ENCODE measurements at places on chromosomes 13 and 19. TPM values are rescaled to one million over a fixed set of nuclear protein-coding genes. Genes with fewer than 3 reads are reported as not detected.

DNA sequence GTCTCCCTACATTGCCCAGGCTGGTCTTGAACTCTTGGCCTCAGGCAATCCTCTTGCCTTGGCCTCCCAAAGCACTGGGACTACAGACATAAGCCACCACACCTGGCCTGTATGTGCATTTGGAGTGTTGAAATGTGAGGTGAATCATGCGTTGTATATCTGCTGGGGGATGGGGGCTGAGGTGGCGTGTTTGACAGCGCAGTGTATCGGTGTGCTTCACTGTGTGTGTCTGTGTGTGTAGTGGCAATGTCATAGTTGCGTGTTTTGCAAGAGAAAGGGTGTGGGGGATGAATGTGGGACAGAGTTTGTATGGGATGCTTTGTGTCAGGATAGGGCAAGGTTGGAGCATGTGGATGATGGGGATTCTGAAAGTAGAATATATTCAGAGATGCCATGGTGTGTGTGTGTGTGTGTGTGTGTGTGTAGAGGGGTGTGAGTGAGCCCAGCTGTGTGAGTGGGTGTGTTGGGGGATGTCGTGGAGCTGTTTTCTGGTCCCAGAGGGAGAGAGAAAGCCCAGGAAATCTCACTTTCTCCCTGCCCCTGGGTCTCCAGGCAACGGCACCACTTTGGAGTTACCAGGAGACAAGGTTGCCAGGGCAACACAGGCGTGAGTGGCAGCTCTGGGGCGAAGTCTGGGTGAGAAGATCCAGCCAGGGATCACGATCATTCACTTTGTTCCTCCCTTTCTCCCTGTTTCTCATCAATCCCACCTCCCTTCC is 1.1 kb upstream of the SWSAP1 start:
- no peak for DNase-seq
- peaks cover 3% of the 10 kb centered on the region for H3K36me3 ChIP-seq
- no peak overlapping the region for H3K27ac ChIP-seq
- no peak overlapping the region for H3K4me3 ChIP-seq
- no peaks in the 10 kb centered on the region for H3K27me3 ChIP-seq

DNA sequence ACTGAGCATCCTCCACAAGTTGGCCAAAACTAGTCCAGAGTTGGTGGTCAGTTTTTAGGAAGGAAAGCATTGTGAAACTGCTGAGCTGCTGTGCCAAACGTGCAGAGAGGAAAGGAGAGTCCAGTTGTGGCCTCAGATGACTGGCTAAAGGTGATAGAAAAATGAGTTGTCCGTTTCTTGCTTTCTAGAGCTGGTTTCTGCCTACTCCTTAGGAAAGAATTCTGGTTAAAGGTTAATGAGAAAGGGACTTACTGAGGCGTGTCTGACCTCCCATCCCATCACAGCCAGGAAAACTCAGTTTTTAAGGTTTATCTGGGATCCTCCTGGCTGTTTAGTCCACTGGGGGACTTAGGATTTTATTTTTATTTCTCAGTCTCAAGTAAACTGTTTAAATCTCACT is 1186.3 kb downstream of the UQCRFS1 start:
- DNase-seq = no peak
- no peaks in the 10 kb centered on the region for H3K36me3 ChIP-seq
- H3K27me3 ChIP-seq = no peaks in the 10 kb centered on the region
- no peak overlapping the region for H3K27ac ChIP-seq
- H3K4me1 ChIP-seq = no peaks in the 10 kb centered on the region
- H3K4me3 ChIP-seq = no peak overlapping the region

DNA sequence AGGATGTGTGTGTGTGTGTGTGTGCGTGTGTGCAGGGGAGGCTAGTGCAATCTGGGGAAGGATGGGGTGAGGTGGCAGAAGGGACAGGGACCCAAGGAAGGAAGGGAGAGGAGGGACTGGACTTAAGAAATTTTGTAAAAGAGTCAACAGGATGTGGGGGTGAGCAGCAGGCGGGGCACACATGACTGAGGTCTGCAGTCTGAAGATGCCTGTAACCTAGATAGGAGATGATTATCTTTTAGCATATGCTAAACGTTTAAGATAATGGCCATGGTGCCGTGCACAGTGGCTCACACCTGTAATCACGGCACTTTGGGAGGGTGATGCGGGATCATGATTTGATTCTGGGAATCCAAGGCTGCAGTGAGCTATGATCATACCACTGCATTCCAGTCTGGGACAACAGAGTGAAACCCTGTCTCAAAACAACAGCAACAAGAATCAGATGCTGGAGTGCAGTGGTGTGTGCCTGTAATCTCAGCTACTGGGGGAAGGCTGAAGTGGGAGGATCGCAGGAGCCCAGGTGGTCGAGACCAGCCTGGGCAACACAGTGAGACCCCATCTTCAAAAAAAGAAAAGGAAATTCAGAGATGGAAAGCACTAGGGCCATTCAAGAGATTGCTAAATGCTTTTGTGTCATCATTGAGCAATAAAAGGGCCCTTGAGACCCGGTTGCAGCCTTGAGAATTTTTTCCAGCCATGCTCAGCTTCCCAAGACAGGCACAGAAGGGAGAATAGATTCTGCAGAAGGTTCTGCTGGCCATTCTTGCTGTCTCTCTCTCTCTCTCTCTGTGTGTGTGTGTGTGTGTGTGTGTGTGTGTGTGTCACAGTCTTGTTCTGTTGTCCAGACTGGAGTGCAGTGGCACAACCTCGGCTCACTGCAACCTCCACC is 3.8 kb upstream of the ZNF414 start:
- peaks cover 13% of the 10 kb centered on the region for H3K4me1 ChIP-seq
- H3K36me3 ChIP-seq = peaks cover 3% of the 10 kb centered on the region
- peaks cover 5% of the 10 kb centered on the region for H3K27me3 ChIP-seq
- H3K4me3 ChIP-seq = peak overlapping the region; percentile 69
- DNase-seq = no peak
- H3K27ac ChIP-seq = peak overlapping the region; percentile 72

DNA sequence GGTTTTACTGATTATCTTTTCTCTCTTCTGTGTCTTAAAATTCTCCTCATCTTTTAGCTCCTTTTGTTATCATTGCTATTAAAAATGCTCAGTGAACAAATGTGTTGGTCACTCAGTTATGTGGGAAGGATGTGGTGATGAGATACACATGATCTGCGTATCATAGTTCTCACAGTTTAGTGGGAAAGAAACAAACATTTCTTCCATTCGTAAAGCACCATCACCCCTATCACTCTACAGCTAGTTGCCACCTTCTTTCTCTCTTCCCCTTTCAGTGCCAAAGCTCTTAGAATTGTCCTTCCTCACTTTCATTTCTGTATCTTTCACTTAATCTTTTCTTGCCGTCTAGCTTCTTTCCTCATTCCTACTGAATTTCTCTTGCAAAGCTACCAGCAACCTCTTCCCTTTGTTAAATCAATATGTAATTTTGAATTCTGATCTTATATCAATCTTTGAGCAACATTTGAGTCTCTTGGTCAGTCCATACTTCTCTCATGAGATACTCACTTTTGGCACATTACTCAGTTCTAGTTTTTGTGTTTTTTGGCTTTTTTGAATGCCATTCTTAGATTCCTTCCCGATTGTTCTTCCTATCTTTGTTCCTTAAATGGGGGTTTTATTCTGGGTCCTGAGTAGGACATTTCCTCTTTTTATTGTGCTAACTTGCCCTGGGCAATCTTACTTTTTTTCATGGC is 122.3 kb downstream of the PCCA start:
- H3K27me3 ChIP-seq = no peaks in the 10 kb centered on the region
- no peaks in the 10 kb centered on the region for H3K4me1 ChIP-seq
- no peak overlapping the region for H3K27ac ChIP-seq
- no peak overlapping the region for H3K4me3 ChIP-seq

Gene ZNF491
- 8.8 TPM for total RNA-seq

Gene RASIP1
- total RNA-seq = 1.9 TPM

Gene SNAPC2
- 13.7 TPM for total RNA-seq

Gene NLRP4
- total RNA-seq = not detected

Gene KCNC3
- total RNA-seq = 9.5 TPM

Gene NOVA2
- 0.17 TPM for total RNA-seq

- H3K4me3 ChIP-seq = no peak overlapping the region
- DNase-seq = no peak
- no peaks in the 10 kb centered on the region for H3K27me3 ChIP-seq
- H3K27ac ChIP-seq = no peak overlapping the region
- H3K36me3 ChIP-seq = peaks cover 4% of the 10 kb centered on the region
Observed at GRCh38 chr13:83943530-83944279, 61.4 kb upstream of the SLITRK1 start.

GRCh38 chr19:8302734-8303133 is 5.4 kb downstream of the CD320 start:
- H3K27me3 ChIP-seq = peaks cover 3% of the 10 kb centered on the region
- H3K4me1 ChIP-seq = peaks cover 7% of the 10 kb centered on the region
- no peak overlapping the region for H3K4me3 ChIP-seq

GRCh38 chr19:40982594-40983101 is 8.4 kb upstream of the CYP2B6 start:
- H3K27ac ChIP-seq = no peak overlapping the region
- H3K36me3 ChIP-seq = no peaks in the 10 kb centered on the region
- H3K27me3 ChIP-seq = peaks cover 21% of the 10 kb centered on the region
- DNase-seq = no peak
- H3K4me3 ChIP-seq = no peak overlapping the region

Gene C19orf67
- not detected for total RNA-seq

Gene ZNF77
- total RNA-seq = 4.0 TPM

Gene LAIR2
- total RNA-seq = not detected

DNA sequence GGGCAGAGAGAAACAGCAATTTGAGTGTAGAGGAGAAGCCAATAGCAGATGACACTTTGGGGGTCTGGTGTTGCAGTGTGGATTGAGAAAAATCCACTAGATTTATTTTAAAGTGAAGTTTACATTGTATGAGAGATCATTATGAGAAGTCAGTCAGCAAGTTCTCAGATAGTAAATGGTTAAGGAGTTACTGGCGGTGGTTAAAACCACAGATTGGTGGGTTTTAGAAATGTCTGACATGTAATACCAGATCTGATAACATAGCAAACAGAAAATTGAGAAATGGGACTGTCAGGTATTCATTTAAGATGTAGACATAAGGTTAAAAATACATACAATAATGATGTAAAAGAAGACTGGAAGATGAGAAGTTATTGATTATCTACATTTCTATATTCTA is 7.2 kb downstream of the ABHD13 start:
- H3K4me3 ChIP-seq = peak overlapping the region; percentile 7
- DNase-seq = no peak
- peaks cover 3% of the 10 kb centered on the region for H3K36me3 ChIP-seq
- peaks cover 33% of the 10 kb centered on the region for H3K4me1 ChIP-seq
- no peaks in the 10 kb centered on the region for H3K27me3 ChIP-seq

- no peak overlapping the region for H3K27ac ChIP-seq
- H3K27me3 ChIP-seq = no peaks in the 10 kb centered on the region
- peaks cover 15% of the 10 kb centered on the region for H3K4me1 ChIP-seq
- H3K36me3 ChIP-seq = no peaks in the 10 kb centered on the region
- H3K4me3 ChIP-seq = no peak overlapping the region
Observed at GRCh38 chr19:48681127-48681470, 8.3 kb upstream of the NTN5 start.

DNA sequence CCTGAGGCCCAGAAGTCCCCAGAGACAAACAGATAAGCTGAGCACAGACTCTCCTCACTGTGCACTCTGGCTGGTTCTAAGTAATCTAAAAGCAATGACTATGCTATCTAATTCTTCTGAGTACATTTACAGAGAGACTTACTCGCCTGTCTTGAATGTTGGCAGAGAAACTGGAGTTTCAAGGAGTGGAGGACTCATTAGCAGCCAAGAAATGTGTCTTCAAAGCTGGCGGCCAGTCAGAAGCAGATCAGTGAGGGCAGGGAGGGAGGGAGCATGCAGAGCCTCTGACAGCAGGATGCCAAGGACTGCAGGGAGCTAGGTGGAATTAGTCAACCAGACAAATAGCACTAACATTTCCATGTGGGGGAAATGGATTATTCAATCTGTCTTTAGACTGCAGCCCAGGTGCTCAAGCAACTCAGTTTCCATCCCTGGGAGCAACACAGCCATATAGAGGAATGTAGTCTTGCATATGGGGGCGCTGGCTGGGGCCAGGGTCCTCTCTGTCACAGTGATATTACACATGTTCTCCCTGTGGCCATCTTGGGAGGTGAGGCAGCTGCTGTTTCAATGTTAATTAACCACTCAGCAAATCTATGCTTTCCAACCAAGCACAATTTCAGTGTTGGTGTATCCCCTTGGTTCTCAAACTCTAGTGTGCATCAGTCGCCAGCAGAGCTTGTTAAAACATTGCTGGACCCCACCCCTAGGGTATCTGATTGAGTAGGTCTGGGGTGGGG is 97.9 kb downstream of the CCNA1 start:
- no peak overlapping the region for H3K4me3 ChIP-seq
- H3K36me3 ChIP-seq = no peaks in the 10 kb centered on the region

Gene RASL11A
- 15.9 TPM for total RNA-seq

GRCh38 chr13:37889102-37889501 is 19.5 kb upstream of the TRPC4 start:
- no peak overlapping the region for H3K27ac ChIP-seq
- no peaks in the 10 kb centered on the region for H3K36me3 ChIP-seq
- H3K4me1 ChIP-seq = no peaks in the 10 kb centered on the region
- DNase-seq = no peak

Gene APOC1
- 145 TPM for total RNA-seq

- DNase-seq = no peak
- no peaks in the 10 kb centered on the region for H3K27me3 ChIP-seq
- no peak overlapping the region for H3K27ac ChIP-seq
- no peak overlapping the region for H3K4me3 ChIP-seq
- no peaks in the 10 kb centered on the region for H3K36me3 ChIP-seq
Observed at GRCh38 chr13:53490752-53491151, 462.1 kb downstream of the OLFM4 start.

GRCh38 chr19:37313335-37313627 is 57.6 kb upstream of the ZNF527 start:
- peaks cover 12% of the 10 kb centered on the region for H3K4me1 ChIP-seq
- no peaks in the 10 kb centered on the region for H3K27me3 ChIP-seq
- H3K36me3 ChIP-seq = peaks cover 8% of the 10 kb centered on the region
- peak overlapping the region; percentile 72 for H3K27ac ChIP-seq
- H3K4me3 ChIP-seq = peak overlapping the region; percentile 87
- DNase-seq = no peak

DNA sequence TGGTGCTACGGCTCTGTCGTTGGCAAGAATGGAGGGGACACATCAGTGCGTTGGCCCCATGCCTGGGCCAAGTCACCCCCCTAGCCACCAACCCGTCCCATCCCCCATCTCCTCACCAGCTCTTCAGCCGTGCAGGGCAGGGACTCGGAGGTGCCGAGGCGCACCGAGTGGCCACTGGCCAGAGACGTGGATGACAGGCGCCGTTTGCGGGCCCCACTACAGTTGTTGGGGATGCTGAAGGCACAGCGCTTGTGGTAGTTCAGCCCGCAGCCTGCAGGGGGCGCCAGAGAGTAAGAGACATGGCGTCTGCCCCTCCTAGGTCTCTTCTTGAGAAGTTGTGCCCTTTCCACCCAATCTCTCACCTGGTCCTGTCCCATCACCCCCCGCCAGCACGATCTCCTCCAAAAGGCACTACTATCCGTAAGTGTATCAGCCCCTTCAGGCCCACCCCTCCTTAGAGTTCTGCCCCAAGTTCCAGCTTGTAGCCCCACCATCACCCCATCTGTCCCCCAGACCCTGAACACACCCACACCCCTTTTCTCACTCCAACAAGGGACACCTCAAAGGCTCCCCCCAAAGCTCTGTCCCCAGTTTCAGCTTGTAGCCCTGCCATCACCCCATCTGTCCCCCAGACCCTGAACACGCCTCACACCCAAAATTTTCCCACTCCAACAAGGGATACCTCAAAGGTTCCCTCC is 12.4 kb downstream of the PRKD2 start:
- no peaks in the 10 kb centered on the region for H3K4me1 ChIP-seq
- no peak overlapping the region for H3K27ac ChIP-seq
- no peak for DNase-seq
- H3K4me3 ChIP-seq = no peak overlapping the region

Gene PSG11
- not detected for total RNA-seq

Gene CD22
- 0.92 TPM for total RNA-seq
